ENCODE measurements at places on chromosomes 16 and 17. TPM values are rescaled to one million over a fixed set of nuclear protein-coding genes. Genes with fewer than 3 reads are reported as not detected.

DNA sequence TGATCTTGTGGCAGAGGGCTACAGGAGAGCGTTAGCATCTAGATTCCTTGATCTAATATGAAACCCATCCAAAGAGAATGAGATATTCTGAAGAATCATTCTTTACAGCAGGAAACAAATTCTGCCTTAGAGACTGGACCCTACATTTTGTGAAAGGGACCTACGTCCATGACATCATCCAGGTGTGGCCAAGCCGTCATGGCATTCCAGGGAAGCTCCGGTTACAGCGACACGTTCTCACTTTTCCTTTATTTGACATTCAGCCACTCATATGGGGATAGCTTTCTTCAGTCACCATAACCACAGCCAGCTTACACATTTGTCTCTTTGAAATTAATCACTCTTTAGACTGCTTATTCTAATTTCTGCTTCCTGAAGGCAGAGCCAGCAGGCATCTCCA lies 408.1 kb downstream of the XYLT1 start:
- DNase-seq, result no peak

- DNase-seq, result no peak
Observed at GRCh38 chr16:77784441-77785372, 3.7 kb upstream of the VAT1L start.

DNA sequence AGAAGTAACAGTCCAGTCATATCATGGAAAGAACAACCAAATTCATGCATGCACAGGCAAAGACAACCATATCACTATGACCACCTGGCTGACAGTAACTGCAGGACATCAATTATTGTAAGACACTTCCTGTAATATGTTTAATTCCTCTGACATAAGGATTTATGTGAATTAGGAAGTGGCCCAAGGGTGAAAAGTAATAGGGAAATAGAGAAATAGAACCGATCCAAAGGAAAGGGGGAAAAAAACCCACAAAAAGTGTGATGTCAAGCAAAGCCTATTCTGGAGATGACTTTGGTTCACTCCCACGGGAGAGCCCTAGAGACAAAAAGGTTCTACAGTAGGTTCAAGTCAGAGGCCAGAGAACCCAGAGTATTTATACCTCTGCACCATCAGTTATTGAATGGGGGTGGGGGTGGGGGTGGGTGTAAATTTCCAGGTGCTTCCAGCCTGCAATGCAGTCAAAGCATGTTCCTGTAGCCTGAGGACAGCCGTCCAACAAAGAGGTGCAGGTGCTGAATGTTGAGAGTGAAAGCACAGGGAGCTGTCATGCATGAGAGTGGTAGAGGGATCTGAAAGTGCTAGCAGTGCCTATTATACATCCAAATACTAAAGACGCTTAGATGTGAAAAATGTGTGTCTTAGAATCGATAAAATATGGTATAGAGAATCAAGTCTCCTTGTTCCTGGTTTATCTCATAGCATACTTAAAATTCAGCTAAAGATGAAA lies 95.6 kb upstream of the HLF start:
- DNase-seq, result no peak

GRCh38 chr17:78433013-78433727 lies 54.7 kb downstream of the PGS1 start:
- DNase-seq, result no peak

DNA sequence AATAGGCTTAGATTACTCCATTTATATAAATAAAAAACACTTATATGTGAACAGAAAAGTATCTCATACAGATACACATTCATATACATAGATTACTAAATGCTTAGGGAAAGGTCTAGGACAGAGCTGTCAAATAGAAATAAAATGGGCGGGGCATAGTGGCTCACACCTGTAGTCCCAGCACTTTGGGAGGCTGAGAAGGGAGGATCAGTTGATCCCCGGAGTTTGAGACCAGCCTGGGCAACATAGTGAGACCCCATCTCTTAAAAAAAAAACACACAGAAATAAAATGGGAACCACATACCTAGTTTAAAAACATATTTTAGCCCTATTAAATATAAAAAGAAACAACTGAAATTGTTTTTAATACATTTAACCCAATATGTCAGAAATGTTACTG lies 58.9 kb downstream of the CFDP1 start:
- no peak for DNase-seq

- DNase-seq, result no peak
Observed at GRCh38 chr17:21076242-21076641, 33.4 kb upstream of the USP22 start.

GRCh38 chr17:36728030-36728991 lies 126.9 kb downstream of the MRM1 start:
- no peak for DNase-seq

- DNase-seq, result peak; percentile 26
Observed at GRCh38 chr17:30554839-30555751, 77.9 kb downstream of the GOSR1 start.

DNA sequence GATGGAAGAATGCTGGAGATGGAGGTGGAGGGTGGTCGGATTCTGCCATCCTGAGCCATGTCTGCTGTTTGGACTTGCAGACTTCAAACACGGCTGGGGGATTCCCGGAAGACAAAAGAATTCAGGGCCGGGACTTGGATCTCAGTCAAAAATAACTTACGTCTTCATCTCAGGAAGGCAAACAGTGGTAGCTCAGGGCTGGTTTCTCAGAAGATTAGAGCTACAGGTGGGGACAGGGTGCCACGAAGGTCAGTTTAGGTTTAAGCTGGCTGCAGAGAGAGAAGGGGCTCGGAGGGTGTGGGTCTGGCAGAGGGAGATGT lies 4.3 kb upstream of the RHBDL3 start:
- no peak for DNase-seq

GRCh38 chr16:76199681-76200220 lies 77.5 kb upstream of the CNTNAP4 start:
- DNase-seq, result no peak

DNA sequence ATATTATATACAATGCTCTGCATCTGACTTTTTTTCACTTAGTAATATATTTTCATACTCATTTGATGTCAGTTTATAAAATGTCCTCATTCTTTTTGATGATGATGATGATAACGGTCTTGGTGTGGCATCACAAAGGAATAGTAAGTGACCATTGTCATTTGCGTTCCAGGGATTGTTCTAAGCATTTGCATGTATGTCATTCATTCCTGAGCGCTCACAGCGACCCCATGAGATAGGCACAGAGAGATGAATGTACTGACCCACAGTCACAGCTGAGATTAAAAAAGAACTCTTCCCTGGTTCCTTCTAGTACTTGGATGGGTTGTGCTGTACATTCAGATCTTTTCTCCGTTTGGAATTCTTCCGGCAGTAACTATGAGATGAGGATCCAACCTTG lies 21.2 kb upstream of the MSI2 start:
- no peak for DNase-seq

DNA sequence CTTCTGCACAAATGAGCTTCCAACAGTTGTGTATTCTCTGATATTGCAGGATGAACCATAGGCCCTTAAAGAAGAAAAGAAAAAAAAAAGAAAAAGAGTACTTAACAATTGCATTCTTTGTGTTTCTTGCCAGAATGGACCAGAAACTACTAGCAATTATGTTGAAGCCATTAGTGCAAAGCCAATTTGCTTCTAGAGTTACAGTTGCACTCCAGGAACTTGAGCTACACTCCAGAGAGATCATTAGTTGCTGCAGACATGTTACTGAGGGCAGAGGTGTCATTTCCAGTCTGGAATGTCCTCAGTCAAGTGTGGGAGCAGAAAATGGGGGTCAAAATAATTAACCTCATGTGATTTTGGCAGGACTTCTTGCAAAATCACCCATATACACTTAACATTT lies 85.6 kb upstream of the CCL2 start:
- DNase-seq, result no peak

GRCh38 chr17:73710095-73710592 lies 65.9 kb upstream of the SDK2 start:
- DNase-seq, result peak; percentile 22

DNA sequence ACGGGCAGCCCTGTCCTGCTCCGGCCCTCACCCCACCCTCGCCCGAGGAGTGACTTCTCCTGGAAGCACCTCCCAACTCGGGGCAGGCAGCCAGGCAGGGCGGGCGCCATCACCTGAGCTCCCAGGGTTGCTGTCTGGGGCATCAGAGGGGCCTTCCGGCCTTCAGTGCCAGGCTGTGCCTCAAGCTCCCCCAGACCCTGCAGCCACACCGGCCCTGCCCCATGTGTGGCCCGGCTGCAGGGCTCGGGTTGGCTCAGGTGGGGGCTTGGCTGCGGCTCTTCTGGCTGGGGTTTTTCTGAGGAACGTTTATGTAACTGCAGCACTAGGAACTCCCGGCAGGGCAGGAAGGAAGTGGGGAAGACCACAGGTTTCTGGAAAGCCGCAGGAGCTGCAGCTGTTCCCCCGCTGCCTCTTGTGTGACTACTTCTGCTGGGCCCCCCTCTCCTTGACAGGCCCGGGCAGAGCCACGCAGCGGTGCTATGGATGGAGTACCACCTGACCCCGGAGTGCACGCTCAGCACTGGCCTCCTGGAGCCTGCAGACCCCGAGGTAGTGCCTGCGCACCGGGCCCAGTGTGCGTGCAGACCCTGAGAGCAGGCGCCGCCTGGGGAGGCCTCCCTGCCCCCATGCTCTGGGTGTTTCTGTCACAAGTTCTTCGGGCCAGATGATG lies 45.6 kb downstream of the PRMT7 start:
- DNase-seq, result no peak

- no peak for DNase-seq
Observed at GRCh38 chr17:69711541-69711940, 297.0 kb downstream of the MAP2K6 start.

GRCh38 chr16:76052725-76053124 lies 224.5 kb upstream of the CNTNAP4 start:
- DNase-seq, result no peak

DNA sequence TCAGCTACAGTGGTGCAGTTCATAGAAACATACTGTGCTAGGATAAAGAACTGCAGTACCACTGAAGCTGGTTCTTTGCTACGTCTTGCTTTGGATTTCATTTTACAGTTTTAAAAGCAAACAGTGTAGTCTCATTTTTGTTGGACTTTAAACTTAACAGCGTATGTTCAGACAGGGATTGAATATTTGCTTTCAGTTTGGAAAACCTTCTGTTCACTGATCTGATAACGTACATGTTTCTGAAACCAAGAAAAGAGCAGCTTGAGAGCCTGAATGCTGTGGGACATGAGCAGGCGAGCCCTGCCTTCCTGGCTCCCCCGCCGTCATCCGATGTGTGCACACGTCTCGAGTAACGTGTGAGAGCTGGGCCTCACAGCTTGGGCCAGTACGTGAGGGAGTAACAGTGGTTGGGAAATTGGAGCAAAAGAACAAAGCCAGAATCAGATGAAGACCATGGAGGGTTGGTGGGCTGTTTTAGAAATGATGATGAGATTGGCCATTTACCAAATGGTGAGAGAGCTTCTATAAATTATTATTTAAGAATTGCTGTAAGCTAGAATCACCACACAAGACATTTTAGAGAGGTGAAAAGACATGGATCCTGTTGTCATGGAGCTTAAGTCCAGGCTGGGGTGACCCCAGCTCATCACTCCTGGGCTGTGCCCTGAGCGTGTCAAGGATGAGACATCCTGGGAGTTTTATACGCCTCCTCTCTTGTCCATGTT lies 20.8 kb upstream of the CLEC18C start:
- DNase-seq, result no peak

DNA sequence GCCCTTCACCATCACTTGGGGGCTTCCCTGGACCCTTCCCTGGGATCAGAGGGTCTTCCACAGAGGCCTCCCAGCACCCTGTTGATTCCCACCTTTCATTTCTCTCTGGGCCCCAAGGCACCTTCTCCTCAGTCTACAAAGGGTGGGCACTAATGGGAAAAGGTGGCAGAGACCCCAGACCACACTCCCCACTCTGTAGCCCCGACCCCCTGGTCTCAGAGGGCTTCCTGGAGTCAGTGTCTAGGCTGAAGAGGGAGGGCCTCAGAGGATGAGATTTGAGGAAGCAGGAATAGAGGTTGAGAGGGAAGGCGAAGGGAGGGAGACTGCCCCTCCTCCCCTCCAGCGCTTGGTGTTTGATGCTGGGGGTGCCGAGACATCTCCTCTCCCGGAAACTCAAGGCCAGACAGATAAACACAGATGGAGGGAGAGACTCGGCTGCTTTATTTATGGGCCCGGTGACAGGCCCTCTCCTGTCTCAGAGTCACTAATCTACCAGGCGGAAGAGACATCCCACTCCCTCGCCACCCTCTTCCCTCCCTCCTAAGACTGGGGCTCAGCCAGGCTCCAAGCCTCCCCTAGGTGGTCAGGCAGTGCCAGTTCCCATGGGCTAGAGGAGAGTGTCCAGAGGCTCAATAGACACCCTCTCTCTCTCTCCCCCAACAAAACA lies 18.5 kb upstream of the SP2 start:
- no peak for DNase-seq

DNA sequence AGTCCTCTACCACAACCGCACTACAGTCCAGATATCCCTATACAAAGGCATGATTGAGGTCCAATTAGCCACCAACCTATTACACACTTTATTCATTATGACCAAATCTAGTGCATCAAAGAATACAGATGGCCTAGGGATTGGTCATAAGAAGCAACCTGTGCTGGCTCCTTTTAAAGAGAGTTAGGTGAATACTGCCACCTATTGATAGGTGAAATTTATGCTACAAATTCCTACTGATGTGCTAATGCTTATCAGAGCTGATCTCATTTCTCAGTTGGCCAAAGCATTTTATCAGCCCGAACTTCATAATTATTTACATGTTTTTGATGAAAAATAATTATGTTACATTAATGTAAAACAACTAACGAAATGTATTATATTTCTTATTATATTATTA lies 166.3 kb downstream of the ANKFN1 start:
- peak; percentile 75 for DNase-seq

GRCh38 chr17:82120148-82120547 lies 22.1 kb upstream of the FASN start:
- DNase-seq, result peak; percentile 34

- DNase-seq, result peak; percentile 57
Observed at GRCh38 chr17:56978441-56979090, 635 bp downstream of the SCPEP1 start.

GRCh38 chr17:67178555-67178954 lies 66.4 kb downstream of the HELZ start:
- DNase-seq, result no peak

- peak; percentile 59 for DNase-seq
Observed at GRCh38 chr16:69223882-69224281, 36.9 kb downstream of the SNTB2 start.

- no peak for DNase-seq
Observed at GRCh38 chr17:79812353-79813258, 15.7 kb upstream of the CBX8 start.

GRCh38 chr16:73176577-73177013 lies 128.7 kb upstream of the ZFHX3 start:
- DNase-seq, result peak; percentile 49

Gene RHBDL3
- 0.30 TPM for total RNA-seq

Gene TBC1D3
- total RNA-seq, result not detected

Gene KRTAP16-1
- total RNA-seq, result not detected

Gene NOL3
- total RNA-seq, result 58.9 TPM

Gene OR2C1
- total RNA-seq, result not detected

Gene LGALS9B
- total RNA-seq, result not detected

Gene NAGS
- total RNA-seq, result 3.7 TPM

Gene PIRT
- total RNA-seq, result not detected

Gene KCNJ2
- 0.54 TPM for total RNA-seq

Gene TP53TG3D
- total RNA-seq, result not detected

Gene HASPIN
- 11.4 TPM for total RNA-seq

Gene CDT1
- total RNA-seq, result 44.4 TPM
